Activated CD4-positive, alpha-beta T cell treated with anti-CD3 and anti-CD28 coated beads, Interleukin-2, amount 50 U/mL, for 4 hours (primary cell): ENCODE measurements at places on chromosomes 6 and 20.

DNA sequence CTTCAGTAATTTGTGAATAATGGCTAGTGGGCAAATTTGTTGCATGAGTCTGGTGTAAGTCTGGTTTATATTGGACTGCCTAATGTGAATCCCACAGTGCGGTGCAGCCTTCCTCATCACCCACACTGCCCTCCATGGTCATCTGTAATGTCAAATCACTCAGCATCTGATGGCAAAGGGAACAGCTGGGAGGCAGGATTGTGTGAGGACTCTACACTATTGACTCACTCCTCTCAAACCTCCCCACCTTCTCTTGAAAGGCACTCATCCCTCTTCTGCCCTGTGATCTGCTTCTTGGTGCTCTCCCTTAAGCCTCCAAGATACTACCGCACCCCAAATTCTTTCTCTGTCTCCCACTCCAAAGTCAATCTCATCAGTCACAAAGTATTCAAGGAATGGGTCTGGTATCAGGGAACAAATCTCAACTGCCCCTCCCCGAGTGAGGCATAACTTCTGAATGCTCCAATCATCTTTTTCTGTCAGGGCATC lies 146.0 kb upstream of the BEND6 start:
- DNase-seq, result no peak

- no peak for DNase-seq
Observed at GRCh38 chr6:16659466-16660156, 101.6 kb downstream of the ATXN1 start.

DNA sequence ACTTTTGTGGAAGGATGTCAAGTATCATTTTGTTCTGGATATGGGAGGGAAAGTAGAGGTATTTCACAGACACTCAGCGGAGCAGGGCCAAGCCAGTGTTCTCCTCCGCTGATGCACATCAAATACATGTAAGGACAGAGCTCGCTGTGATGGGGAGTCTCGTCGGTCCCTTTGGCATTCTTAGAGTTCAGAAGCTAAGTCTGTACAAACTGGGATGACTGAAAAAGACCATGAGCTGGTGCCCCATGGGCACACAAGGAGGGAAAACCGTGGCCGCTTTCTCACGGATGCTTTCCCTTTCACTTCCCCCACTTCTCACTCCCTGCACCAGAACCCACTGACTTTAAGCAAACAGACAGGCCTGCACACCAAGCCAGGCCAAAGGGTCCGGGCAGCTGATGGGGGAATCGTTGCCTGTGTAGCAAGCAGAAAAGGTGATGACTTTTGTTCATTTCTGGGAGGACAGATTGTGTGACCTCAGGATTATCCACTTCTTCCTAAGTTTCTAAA lies 27.7 kb upstream of the MPC1 start:
- DNase-seq, result no peak

DNA sequence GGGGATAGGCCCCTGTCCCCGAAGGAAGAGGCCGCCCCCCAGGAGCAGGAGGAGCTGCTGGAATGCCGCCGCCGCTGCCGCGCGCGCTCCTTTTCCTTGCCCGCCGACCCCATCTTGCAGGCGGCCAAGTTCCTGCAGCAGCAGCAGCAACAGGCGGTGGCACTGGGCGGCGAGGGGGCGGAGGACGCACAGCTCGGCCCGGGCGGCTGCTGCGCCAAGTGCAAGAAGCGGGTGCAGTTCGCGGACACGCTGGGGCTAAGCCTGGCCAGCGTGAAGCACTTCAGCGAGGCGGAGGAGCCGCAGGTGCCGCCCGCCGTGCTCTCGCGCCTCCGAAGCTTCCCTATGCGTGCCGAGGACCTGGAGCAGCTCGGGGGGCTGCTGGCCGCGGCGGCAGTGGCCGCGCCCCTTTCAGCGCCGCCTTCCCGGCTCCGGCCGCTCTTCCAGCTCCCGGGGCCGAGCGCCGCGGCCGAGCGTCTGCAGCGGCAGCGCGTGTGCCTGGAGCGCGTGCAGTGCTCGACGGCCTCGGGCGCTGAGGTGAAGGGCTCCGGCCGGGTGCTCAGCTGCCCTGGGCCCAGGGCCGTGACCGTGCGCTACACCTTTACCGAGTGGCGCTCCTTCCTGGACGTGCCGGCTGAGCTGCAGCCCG lies 630 bp downstream of the PPP1R3G start:
- no peak for DNase-seq

GRCh38 chr20:36273414-36274180 lies 32.5 kb upstream of the DLGAP4 start:
- DNase-seq, result no peak

DNA sequence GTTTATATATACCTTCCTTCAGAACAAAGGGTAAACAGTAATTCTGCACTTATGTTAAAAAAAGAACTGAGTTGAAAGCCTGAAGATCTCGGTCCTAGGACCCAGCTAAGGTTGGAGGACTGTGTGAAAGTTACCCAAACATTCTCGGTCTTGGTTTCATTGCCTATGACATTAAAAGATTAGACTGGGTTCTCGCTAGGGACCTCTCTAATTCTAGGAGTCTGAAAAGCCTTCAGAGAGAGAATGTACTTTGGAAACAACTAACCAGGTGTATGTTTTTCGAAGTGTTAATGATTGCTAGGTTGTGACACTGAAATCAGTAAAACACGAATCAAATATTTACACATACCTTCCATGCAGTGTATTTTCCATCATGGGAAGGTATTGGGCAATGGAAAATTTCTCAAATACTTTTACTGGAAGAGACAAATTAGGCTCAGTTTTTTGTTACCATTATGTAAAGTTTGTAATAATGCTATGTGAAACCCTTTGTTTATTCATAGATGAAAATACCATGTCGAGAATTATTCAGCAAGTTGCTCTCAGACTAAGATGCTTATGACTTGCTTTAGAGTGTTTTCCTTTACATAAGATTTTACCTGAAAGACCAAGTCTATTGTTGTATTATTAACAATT lies 113.7 kb upstream of the LOC128125822 start:
- no peak for DNase-seq

GRCh38 chr20:60872224-60872623 lies 379.8 kb upstream of the CDH4 start:
- DNase-seq, result no peak

DNA sequence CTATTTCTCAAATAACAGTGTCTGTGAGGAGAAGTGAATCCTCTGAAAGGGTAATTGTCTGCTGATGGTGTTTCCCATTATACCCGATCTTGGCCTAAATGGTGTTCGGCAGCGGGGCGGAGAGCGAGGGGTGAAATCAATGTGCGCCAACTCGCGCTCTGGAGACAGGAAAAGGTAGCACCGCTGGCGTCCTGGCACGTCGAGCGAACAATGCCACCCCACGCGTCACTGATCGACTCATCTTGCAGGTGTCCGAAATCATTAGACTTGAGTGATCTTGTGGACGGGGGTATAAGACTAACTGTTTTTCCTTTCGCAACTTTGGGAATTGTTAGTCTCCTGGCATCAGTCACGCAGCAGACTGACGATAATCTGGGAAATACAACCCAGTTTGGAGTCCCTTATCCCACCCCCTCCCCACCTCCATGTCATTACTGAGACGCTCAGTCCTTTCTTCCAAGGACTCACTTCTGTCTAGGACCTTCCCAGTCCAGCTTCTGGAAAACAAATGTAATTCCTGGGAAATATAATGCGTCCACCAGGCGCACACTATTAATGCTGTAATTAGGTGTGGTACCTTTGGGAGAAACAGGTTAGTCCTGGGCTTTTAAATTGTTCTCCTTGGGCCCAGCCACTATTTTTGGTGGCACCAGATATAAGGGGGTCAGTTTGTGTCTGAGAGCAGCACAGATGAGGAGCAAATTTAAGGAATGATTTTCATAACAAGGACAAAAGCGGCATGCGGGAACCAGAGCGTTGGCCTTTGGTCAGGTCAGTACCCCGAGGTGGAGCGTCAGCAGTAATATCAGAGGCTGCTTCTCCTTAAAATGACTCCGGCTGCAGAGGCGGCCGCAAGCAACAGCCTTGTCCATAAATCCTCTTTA lies 2.3 kb downstream of the LINC00237 start:
- DNase-seq, result no peak

- no peak for DNase-seq
Observed at GRCh38 chr6:36701401-36701991, 3.9 kb downstream of the RAB44 start.

GRCh38 chr6:88376768-88377387 lies 210.7 kb upstream of the CNR1 start:
- DNase-seq, result no peak

GRCh38 chr20:40617594-40617993 lies 71.4 kb downstream of the MAFB start:
- no peak for DNase-seq

DNA sequence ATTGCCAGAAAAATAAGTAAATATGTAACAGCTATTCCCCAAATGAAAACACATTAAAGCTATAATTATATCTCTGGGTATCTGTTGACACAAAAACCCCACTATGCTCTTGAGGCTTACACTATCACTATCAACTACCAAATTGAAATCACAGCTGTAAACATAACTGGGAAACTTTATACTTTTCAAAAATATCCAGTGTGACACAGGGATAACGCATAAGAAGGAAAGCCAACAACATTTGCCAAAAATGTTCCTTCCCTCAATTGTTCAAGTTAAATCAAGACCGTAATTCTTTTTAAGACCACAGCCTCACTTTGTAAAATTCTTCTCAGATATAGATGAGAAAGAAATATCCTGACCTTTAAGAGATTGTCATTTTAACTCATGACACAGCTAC lies 3.1 kb downstream of the ZHX3 start:
- DNase-seq, result no peak

GRCh38 chr20:14361509-14362345 lies 24.3 kb upstream of the FLRT3 start:
- DNase-seq, result no peak

DNA sequence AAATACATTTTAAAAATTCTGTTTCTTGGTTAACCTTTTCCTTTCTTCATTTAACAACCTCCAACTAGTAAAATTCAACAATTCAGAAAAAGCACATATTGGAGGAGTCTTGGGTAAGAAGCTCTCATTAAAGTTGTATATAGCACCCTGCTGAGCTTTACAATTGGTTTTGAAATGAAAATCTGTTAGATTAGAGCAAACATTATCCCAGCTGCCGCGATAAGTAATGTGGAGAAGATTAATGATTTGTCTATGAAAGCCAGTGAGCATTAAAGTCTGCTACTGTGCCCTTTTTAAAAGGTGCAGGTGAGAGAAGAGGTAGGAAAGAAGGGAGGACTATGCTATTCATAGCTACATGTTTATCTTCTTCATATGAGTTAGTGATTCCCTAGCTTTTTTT lies 201.5 kb downstream of the ZFAND3 start:
- DNase-seq, result no peak

DNA sequence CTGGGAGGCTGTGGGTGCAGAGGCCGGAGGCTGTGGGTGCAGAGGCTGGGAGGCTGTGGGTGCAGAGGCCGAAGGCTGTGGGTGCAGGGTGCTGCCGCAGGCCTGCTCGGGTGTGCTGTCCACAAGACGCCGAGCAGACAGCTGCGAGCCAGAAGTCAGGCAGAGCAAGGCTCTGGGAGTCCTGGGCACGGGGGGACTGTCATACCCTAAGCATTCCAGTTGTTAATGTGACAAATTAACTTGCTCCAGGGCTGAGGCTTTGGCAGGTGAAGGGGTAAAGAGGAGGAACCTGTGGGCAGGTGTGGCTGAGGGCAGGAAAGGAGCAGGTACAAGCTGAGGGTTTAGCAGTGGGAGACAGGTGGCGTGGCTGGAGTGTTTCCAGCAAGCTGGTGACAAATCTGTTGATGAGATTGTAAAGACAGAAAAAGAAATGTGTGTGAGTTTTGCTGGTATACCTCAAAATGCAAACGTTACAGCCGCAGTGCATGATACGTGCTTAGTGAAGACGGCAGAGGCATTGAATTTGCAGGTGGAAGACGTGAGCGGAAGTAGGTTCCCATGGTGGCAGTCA lies 14.2 kb upstream of the ADRM1 start:
- no peak for DNase-seq

DNA sequence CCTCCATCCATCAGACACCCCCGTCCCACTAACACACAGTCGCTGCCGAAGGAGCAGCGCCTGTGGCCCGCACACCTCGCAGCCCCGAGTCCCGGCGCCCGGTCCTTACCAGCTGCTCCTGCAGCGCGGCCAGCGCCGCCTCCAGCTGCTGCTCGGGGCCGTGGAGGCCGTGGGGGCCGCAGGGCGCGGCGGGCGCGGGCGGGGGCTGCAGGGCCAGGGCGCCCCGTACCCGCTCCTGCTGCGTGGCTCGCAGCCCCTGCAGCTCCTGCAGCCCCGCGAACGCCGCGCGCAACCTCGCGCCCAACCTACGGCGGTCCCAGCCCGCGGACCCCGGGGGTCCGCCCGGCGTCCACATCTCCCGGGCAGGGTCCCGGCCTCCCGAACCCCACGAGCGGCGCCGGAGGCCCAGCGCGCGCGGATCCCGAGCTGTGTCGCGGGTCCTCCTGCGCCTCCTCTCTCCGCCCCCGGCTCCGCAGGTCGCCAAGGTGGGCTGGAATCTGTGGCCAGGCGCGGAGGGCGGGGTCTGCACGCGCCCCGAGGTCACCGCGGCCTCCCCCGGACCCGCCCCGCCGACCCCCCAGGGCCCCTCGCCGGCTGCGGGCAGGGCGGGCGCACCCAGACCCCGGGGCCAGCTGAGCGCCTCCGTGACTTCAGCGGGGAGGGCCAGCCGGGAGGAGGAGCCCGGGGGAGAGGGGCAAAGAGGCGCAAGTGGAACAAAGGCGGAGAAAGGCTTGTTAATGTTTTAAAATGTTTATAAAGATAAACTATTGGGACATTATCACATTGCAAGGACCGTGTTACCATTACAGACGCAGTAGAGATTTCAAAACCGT lies at the start of gene DACT2:
TSS of gene DACT2 (minus strand) at position 499 of the 833 bp plus-strand sequence. CDS start at position 355, 144 bp downstream.
- no peak for DNase-seq

DNA sequence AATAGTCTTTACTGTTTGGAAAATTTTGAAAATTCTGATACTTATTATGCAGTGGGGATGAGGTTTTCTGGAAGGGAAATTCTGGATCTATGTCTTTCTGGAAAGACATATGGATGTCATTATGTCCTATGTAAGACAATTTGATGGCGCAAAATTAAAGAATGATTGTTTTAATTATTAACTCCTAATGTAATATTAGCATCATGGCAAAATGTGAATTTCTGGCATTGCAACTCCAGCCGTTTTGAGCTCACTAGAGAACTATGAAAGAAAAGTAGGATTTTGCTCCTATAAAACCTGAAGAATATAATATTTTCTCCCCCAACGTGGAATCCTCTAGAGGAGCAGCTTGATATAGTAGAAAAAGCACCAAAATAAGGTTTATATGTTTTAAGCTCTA lies 243.2 kb downstream of the RFPL4B start:
- DNase-seq, result no peak

- no peak for DNase-seq
Observed at GRCh38 chr6:130776287-130776925, 50.8 kb upstream of the SMLR1 start.
